Breast epithelium (tissue), 4 donors: ENCODE measurements at places on chromosomes 7 and 10. TPM values are rescaled to one million over a fixed set of nuclear protein-coding genes. Genes with fewer than 3 reads are reported as not detected.

GRCh38 chr10:12890958-12891357 lies 110.6 kb downstream of the CCDC3 start:
- no peak for DNase-seq
- no peaks in the 10 kb centered on the region for H3K27me3 ChIP-seq
- H3K27ac ChIP-seq: no peak overlapping the region
- H3K4me1 ChIP-seq: no peaks in the 10 kb centered on the region

GRCh38 chr7:7159063-7159658 lies 23.2 kb upstream of the C1GALT1 start:
- H3K36me3 ChIP-seq: no peaks in the 10 kb centered on the region
- no peaks in the 10 kb centered on the region for H3K4me1 ChIP-seq
- no peak overlapping the region for H3K27ac ChIP-seq
- H3K27me3 ChIP-seq: no peaks in the 10 kb centered on the region

DNA sequence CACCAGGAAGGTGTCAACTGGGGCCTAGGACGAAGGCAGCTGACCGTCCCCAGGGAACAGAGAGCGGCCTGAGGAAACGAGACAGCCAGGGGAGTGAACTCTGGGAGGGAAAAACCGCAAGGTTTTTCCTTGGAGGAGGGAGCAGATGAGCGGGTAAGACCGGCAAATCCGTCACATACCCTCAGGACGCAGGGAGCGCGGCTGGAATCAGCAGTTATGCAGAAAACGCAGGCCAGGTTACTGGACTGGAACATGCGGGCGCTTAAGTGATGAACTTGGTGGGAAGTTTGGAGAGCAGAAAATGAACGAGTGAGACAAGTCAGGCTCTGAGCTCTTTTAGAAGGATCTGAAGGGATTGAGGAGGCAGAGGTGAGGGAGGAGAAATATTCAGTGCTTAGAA lies 76.7 kb downstream of the BMS1 start:
- H3K4me1 ChIP-seq: no peaks in the 10 kb centered on the region
- DNase-seq: no peak
- H3K27ac ChIP-seq: no peak overlapping the region
- no peak overlapping the region for H3K4me3 ChIP-seq
- no peaks in the 10 kb centered on the region for H3K36me3 ChIP-seq
- no peaks in the 10 kb centered on the region for H3K27me3 ChIP-seq

GRCh38 chr10:132202070-132202970 lies 15.6 kb downstream of the DPYSL4 start:
- H3K27ac ChIP-seq: no peak overlapping the region
- H3K4me3 ChIP-seq: no peak overlapping the region
- no peaks in the 10 kb centered on the region for H3K4me1 ChIP-seq
- DNase-seq: no peak

Gene SUFU
- total RNA-seq: 6.2 TPM
